Stimulated activated CD4-positive, alpha-beta T cell treated with anti-CD3 and anti-CD28 coated beads, Interleukin-12 subunit alpha, Interleukin-12 subunit beta, amount 100 ng/mL, for 48 hours (primary cell): ENCODE measurements at places on chromosomes 12 and 14.

DNA sequence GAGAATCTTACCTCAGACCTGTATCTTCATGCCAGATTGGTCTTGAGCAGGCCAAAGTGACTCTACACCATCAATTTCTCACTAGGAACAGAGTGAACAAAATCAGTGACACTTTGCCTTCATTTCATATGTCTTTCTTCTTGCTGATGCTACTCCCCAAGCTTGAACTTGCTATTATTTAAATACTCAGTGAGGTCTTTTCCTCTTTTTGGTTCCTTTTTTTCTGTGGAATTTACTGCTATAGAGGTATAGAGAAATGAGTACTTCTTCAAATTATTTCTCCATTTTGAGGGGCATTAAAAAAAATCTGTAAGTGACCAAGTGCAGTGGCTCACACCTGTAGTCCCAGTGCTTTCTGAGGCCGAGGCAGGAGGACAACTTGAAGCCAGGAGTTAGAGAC lies at the start of gene GPR33:
Gene GPR33, minus strand, starts transcription at position 154 of the 400 bp plus-strand sequence. CDS start 4,074 bp downstream, outside the sequence.
- no peak for DNase-seq

DNA sequence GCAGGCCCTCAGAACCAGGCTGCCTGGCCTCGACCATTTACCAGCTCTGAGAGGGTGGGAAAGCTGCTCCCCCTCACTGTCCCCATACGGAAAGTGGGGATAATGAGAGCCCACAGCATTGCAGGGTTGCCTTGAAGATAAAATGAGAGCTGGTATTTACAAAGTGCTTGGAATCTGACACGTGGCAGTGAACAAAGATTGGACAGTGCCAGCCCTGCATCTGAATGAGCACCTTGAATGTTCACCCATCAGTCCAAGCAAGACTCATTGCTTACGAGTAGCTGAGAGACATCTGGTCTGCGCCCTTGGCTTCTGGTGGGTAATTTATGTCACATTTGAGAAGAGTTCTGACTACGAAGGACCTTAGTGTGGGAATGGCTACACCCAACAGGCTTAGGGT lies 67.5 kb downstream of the CLMN start:
- no peak for DNase-seq

DNA sequence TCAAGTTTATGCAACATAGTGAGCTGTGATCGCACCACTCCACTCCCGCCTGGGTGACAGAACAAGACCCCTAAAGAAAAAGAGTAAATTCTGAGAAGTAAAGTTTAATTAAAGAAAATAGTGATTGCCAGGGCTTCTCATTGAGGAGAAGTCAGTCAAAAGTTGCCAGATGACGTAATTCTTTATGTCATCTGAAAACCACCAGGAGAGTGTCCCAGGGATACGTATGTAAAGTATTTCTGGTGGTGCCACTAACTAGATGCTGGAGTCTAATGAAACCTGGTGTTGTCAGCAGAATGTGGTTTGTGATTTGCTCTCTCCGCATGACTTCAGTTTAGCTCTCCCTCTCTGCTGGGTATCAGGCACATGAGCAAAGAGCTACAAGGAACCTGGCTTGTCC lies 392.5 kb downstream of the DPF3 start:
- DNase-seq, result no peak

DNA sequence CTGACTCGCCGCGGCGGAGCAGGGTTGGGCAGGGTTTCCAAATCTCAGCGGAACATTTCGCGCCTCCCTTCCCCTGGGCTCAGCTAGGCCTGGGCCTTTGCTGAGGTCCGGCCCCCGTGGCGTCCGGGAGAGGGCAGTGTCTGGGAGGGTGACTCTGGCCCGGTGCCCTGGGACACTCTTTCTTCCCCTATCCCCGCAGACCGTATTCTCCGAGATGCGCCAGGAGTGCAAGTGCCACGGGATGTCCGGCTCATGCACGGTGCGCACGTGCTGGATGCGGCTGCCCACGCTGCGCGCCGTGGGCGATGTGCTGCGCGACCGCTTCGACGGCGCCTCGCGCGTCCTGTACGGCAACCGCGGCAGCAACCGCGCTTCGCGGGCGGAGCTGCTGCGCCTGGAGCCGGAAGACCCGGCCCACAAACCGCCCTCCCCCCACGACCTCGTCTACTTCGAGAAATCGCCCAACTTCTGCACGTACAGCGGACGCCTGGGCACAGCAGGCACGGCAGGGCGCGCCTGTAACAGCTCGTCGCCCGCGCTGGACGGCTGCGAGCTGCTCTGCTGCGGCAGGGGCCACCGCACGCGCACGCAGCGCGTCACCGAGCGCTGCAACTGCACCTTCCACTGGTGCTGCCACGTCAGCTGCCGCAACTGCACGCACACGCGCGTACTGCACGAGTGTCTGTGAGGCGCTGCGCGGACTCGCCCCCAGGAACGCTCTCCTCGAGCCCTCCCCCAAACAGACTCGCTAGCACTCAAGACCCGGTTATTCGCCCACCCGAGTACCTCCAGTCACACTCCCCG lies 3.0 kb downstream of the WNT1 start:
- DNase-seq, result no peak

- DNase-seq, result no peak
Measured at GRCh38 chr12:20205854-20206253, 162.5 kb upstream of the PDE3A start.

- DNase-seq, result no peak
Measured at GRCh38 chr14:97219431-97220017, 422.3 kb downstream of the VRK1 start.

DNA sequence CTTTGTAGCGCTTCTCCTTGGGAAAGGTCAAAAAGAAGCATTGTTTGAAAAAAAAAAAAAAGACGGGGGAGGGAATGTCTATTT lies at the start of gene LMO3:
Gene LMO3, minus strand, starts transcription at position 46 of the 84 bp plus-strand sequence. CDS start 5,302 bp downstream, outside the sequence.
- DNase-seq, result no peak

GRCh38 chr12:50542448-50542847 lies 37.7 kb downstream of the DIP2B start:
- no peak for DNase-seq

- DNase-seq, result no peak
Measured at GRCh38 chr12:30811966-30812365, 57.2 kb upstream of the CAPRIN2 start.

- no peak for DNase-seq
Measured at GRCh38 chr12:62760779-62761178, 174.2 kb downstream of the PPM1H start.

- DNase-seq, result peak; percentile 14
Measured at GRCh38 chr12:108821407-108822397, 35.7 kb downstream of the SSH1 start.

GRCh38 chr12:129163461-129163860 lies 310.2 kb downstream of the GLT1D1 start:
- no peak for DNase-seq

DNA sequence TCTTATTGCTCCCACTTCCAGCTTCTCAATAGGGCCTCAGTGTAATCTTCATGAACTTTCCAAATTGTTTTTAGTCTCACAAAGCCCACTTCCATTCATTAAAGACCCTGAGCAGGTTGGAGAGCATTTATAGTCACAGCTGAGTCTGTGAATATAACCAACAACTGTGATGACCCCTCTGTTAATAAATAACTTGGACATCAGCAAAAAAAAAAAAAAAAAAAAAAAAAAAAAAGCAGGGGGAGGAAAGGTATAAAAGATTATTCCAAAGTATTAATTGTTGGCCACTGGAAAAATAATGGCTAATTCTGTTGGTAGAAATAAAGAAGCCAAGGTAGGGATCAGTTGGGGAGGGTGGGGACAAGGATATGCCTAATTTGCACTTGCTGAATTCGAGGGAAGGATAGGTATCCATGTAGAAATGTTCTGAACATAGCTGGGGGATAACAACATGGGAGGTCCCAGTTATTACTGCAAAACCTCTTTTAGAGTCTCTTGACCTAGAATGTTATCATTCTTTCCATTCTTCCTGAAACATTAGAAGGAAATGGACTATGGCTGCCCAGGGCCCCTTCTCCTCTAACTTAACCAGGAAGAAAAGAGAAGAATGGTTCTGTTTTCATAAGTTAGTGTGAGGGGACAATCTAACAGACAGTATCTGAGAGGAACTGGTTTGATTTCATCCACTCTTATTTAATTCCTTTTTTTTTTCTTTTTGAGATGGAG lies 56.5 kb downstream of the SAMD4A start:
- DNase-seq, result no peak

DNA sequence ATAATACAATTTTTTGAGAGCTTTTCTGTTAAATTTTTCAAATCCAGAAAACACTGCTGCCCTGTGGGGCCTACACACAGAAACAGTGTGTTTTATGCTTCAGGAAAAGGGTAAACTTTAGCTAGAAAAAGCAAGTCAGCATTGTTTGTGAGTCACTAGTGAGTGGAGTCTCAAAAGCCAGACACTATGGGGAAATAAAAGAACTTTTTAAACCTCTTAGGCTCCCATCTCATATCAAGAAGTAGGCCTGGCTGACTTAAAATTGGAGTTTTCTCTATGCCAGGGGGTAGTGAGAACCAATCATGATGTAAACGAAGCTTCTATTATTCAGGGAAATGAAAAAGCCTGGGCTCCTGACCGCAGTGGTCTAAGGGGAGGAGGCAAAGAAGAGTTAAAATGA lies 12.6 kb downstream of the GPR65 start:
- no peak for DNase-seq

DNA sequence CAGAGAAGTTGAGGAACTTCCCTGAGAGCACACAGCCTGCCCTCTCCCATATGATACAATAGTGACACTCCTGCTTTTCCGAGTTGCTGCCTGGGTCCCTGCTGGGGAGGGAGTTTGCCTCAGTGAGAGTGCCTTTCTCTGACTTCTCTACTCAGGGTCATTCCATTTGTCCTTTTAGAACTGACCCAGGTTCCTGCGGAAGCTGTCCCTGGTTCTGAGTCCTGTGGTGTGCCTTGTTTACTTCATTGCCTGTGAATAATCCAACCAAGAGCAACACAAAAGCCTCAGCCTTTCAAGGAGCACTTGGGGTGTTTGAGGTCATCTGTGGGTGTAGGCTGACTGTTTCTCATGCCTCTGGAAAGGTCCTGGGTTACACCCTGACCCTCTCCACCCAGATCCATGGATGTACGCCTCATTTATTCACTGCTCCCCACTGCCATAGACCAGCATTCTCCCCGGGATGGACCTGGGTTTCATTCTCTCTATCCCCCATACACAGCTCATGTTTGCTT lies 13.6 kb downstream of the SERPINA1 start:
- no peak for DNase-seq

- DNase-seq, result no peak
Measured at GRCh38 chr12:79737875-79738718, 47.3 kb upstream of the PAWR start.

DNA sequence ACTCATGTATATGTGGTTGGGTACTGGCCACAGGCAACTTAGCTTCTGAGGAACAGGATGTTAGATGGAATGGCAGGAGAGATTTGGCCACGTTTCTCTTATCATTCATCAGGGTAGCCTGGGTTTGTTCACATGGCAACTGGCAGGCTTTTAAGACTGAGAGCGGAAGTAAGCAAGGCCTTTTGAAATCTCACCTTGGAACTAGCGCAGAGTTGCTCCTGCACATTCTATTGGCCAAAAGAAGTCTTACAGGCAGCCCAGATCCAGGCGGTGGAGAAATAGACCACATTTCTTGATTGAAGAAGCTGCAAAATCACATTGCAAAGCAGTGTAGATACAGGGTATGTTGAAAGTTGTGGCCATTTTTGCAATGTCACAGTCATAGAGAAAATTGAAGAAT lies 3.7 kb downstream of the CLEC4A start:
- no peak for DNase-seq

- DNase-seq, result no peak
Measured at GRCh38 chr12:3033539-3033867, 43.7 kb upstream of the TSPAN9 start.

GRCh38 chr14:81710232-81710845 lies 176.7 kb upstream of the SEL1L start:
- DNase-seq, result no peak

DNA sequence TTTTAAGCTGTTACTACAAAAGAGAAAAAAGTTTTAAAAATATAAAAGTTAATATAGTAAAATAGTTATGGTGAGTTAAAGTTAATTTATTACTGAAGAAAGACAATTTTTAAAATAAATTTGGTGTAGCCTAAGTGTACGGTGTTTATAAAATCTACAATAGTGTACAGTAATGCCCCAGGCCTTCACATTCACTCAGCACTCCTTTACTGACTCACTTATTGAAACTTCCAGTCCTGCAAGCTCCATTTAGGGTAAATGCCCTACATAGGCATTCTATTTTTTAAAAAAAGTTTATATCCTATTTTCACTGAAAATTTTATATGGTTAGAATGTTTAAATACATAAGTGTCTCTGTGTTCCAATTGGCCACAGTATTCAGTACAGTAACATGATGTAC lies 769.5 kb upstream of the NOVA1 start:
- DNase-seq, result no peak

DNA sequence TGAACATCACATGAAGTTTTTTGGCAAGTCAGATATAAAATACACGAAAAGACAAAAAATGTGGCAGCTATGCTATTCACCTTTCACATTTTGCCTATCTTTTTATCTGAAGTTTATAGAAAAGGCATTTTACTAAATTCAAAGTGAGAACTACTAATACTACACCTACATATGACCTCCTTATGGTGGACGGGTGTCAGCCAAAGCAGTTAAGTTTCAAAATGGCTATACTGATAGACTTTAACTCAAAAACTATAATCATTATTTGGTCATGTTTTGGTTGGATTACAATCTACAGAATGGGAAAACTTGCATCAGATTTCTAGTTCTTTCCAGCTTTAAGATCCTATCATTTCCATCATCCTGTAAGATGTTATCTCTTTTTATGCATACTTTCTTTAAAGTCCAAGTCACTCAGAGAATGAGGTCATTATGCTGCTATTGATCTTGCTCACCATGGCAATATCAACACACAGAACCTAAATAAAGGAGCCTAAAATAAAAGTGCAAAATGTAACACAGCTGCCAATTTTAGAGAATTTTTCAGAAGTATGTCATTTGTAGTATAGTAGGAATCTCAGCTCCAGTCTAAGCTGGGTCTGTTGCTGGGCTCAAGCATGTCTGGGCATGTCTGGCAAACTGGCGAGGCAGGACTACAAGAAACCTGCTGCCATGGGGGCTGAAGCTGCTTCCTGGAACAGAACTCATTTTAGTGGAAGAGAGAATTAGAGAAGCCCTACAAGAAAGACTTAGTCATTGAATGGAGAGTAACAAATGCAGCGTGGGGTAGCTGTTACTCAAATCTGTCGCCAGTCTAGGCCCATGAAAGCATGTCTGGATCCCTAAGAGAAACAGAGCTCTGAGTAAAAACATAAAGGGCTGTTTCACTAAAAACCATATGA lies 7.6 kb upstream of the AEBP2 start:
- peak; percentile 42 for DNase-seq

DNA sequence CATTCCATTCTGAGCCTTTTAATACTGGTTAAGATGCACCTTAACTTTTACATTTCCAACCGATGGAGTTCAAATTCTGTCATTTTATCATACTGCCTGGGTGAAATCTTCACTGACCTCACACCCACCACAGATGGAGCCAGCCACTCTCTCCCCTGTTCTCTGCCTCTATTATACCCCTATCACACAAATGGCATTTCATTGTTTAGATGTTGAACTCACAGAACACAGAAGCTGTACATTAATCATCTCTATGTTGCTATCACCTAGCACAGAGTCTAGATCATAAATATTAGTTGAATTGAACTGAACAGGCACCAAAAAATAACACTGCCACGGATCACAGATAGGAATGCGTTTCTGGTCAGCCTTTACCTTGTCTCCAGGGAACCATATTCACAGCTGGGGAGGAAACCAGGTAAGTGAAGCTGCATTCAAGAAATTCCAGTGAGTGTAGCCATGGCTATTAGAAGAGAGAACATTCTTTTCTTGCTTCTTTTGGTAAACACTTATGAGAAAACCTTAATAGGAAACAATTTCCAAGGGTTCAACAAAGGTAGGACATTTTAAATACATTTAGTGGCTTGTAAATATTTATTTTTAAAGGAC lies 194.9 kb upstream of the RMST start:
- DNase-seq, result no peak

GRCh38 chr12:71276541-71276940 lies 118.7 kb upstream of the TSPAN8 start:
- no peak for DNase-seq
